T-helper 22 cell (primary cell): ENCODE measurements at places on chromosomes 7 and 10.

- no peak for DNase-seq
Measured at GRCh38 chr7:112225006-112225405, 18.5 kb downstream of the ZNF277 start.

GRCh38 chr10:95392681-95393164 lies 101.9 kb upstream of the PDLIM1 start:
- DNase-seq: no peak

- DNase-seq: no peak
Measured at GRCh38 chr10:93248583-93249227, 175.0 kb downstream of the CYP26A1 start.

DNA sequence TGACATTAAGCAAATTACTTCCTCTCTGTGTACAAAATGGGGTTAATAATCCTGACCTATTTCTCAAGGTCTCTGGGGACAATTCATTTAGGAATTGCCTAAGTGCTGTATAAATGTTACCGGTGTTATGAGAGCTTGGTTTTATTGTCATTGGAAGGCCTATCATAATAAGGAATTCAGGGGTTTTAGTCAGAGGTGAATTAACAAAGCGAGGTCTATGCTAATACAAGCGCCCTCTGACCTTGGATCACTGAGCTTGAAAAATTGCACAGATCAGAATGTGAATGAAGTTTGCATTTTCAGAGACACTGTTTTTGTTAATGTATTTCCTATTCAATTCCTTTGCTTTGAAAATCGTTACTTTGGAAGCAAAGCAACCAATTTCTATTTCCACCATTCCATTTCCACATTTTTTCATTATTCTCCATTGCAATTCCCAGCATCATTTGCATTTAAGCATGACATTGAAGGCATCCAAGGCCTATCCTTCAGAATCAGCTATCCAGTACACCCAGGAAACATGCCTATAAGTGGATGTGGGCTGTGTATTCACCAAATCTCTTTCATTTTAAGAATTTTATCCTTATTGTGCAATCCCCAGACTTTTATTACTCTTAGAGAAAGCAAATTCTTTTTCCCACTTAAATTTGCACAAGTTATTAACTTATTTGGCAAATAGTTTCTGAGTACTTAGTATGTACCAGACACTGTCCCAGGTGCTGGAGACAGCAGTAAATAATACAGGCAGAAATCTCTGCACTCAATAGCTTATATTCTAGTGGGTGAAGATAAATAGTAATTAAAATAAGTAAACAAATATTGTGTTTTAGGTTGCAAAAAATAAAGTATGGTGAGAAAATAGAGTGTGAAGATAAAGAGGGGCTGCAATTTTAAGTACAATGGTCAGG lies 133.1 kb downstream of the NRCAM start:
- DNase-seq: no peak

- no peak for DNase-seq
Measured at GRCh38 chr7:64300641-64301405, 12.9 kb upstream of the ZNF736 start.

- DNase-seq: no peak
Measured at GRCh38 chr10:97593421-97593820, 3.9 kb downstream of the C10orf62 start.

GRCh38 chr7:2968176-2968575 lies 75.5 kb downstream of the CARD11 start:
- no peak for DNase-seq
